ENCODE measurements at places on chromosomes 7 and 10.

DNA sequence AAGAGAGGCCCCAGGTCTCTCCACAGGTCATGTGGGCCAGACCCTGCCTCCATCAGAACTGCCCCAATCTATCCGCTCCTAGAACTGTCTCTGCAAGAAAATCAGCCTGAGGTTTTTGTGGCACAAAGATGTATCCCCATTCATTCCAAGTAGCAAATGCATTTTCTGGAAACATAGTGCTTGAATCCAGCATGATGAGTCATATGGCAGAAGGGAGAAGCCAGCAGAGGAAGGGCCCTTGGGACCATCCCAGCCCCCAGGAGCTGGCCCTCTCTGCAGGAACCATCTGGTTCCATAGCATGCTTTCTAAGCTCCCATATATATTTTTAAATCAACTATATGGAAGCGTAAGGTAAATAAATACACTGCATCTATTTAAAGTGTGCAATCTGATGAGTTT lies 563.2 kb downstream of the GALNT17 start:
- DNase-seq = no peak

DNA sequence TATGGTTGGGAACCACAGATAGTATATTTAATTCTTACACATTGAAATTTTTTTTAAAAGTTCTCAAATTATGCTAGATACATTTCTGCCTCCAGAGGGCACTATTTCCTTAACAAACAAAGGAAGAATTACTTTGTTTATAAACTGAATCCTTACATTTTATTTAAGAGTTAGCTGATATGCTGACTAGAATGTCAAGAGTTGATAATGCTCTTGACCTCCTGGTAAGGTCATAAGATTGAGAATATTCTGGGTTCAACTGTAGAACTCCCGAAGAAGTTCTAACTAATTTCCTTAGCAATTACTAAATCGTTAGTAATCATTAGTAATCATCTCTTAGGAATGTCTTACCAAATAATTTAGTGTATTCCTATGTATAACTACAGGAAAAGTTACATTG lies 95.3 kb upstream of the CYP26C1 start:
- DNase-seq = no peak

- no peak for DNase-seq
These were observed 135.7 kb upstream of the GDF10 start for GRCh38 chr10:47164126-47164799.

DNA sequence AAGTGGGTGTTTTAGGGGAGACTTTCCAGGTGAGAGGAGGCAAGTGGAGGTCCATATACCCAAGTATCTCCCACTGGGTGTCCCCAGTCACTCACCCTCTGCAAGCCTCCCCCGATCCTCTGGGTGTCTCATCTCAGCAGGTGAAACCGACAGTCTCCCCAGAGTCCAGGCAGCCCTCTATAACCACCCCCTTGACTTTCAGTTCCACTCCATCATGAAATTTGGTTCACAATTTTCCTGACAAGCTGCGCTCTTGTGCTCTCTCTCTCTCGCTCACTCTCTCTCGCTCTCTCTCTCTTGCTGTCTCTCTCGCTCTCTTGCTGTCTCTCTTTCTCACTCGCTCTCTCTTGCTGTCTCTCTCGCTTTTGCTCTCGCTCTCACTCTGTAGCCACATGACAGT lies 8.1 kb upstream of the RABGEF1 start:
- DNase-seq = no peak

GRCh38 chr7:112206991-112207592 lies 597 bp downstream of the ZNF277 start:
- no peak for DNase-seq

DNA sequence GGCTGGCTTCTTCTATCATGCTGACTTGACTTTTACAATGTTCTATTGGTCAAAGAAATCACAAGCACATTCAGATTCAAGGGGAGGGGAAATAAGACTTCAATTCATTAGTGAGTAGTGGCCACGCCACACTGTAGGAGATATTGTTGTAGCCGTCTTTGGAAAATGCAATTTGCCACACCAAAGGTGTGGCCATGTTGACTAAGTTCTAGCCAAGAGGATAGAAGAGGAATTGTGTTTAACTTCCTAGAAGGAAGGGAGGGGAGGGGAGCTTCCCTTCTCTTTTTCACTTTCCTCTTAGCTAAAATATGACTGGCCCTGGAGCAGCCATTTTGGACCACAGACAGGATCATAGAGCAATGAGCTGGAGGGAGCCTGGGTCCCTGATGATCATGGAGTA lies 3.4 kb upstream of the PRKAR2B start:
- no peak for DNase-seq

All from posterior vena cava (tissue), 2 donors.